ENCODE measurements at places on chromosomes 11 and 22.

DNA sequence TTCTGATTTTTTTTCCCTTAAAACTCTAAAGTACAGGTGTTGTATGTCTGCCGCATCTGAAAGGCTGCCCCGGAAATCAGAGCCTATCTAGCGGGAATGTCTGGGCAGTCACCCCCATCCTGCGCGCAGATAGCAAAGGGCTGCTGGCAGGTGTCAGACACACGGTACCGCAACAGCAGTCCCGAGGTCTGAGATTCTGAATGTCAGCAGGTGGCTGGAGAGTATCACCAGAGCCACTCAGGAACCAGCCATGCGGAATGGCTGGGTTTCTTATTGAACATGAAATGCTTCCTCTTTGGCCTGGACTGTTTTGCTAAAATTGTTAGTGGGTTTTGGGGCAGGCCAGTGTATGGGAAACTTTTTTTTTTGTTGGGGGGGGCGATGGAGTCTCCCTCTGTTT, 53.3 kb downstream of the CERK start:
- DNase-seq: peak; percentile 93

DNA sequence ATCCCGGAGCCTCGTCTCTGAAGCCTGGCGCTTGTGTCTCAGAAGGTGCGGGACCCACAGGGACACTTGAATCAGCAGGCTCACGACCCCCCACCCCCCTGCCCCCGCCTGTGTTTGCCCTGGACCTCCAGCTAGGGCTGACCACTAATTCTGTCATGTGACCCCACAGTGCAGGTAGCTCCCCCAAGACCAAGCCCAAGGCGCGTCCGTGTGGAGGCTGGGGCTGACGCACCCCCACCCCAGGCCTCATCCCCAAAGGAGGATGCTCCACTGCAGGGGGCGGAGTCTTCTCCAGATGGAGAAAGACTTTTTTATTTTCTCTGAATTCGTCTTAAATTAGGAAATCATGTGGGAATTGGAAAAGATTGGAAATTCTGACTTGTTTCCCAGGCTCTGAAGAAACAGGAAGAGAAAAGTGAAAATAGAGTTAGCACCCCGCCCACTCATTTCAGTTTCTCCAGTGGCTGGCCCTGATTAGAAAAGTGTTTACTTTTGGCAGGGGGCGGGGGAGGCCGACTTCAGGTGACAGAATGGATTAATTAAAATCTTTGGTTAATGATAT, 1.0 kb upstream of the RELA start:
- peak; percentile 31 for DNase-seq

DNA sequence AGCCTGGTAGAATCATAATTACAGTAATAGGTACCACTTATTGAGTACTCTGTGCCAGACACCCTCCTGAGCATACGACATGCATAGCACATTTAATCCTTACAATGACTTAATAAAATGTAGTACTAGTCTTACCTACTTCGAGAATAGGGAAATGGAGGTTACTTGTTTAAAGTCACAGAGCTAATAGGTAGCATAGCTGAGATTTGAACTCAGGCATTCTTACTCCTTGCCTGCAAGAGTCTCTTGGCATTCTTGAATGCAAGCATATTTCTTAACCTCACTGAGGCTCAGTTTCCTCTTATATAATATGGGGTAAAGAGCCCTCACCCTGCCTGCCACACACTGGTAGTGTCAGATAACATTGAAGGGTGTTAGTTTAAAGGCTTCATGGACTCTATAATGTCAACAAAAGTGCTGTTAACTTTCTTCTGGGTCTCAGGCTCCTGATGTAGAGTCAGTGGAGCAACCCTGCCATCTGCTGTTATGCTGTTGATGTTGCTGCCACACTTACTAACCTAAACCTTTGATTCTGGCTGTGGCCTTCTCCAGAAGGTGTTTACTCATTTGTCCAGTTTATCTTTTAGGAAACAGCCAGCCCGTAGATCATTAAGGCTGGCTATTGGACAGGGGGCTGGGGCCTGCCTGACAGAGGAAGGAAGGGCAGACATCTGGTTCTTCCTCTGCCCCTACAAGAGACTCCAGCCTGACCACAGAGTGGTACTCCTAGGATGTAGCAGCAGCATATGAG, 18.9 kb downstream of the LIMK2 start:
- peak; percentile 63 for DNase-seq

DNA sequence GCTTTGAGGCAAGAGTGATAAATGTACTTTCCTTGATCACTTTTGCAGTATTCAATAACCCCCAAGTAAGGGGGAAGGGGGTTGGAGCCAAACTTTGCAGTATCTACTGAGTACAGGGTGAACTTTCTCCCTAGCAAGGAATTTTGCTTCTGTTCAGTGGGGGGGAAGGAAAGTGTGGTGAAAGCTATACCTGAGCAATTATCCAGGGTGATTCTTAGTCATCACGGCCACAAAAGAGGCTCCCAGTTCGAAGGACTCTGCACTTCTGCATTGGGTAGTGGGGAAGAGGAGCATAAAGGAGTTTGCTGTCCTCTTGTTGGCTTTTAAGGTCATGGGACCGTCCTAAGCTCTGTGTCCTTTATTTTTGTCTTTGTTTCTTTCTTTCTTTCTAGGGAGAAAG, 346.5 kb upstream of the SYN3 start:
- DNase-seq: no peak

DNA sequence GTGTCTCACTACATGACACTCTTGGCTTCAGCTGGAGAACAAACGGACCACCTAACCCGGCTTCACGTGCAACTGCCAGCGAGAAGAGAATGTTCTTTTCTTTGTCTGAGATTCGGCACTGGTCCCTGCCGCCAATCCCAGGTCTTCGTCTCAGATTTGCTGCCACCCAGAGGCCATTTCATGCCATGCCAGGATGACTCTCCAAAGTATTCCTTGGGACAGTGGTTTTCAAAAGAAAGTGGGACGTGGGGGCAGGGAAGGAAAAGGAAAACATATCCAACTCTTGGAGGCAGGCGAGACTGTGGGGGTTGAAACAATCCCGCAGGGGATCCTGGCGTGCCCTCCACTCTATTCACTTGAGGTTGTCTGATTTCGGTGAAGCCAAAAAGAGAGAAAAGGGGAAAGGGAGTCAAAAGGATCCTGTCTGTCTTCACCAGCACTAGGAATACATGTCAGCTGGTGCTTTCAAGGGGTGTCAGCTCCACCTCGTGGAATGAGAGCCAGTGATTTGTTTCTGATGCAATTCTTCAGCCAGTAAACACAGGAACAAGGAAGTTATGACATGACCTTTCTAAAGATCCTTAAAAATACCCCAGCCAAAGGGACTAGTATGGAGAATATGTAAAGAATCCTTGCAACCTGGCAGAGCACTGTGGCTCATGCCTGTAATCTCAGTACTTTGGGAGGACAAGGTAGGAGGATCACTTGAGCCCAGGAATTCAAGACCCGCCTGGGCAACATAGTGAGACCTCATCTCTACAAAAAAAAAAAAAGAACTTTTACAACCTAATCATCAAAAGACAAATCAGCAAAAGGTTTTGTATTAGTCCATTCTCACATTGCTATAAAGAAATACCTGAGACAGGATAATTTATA, 41.0 kb upstream of the APLNR start:
- DNase-seq: peak; percentile 23

- DNase-seq: no peak
Observed at GRCh38 chr11:8826139-8826786, 84.7 kb upstream of the AKIP1 start.

GRCh38 chr11:133181066-133181465, 351.2 kb downstream of the OPCML start:
- no peak for DNase-seq

DNA sequence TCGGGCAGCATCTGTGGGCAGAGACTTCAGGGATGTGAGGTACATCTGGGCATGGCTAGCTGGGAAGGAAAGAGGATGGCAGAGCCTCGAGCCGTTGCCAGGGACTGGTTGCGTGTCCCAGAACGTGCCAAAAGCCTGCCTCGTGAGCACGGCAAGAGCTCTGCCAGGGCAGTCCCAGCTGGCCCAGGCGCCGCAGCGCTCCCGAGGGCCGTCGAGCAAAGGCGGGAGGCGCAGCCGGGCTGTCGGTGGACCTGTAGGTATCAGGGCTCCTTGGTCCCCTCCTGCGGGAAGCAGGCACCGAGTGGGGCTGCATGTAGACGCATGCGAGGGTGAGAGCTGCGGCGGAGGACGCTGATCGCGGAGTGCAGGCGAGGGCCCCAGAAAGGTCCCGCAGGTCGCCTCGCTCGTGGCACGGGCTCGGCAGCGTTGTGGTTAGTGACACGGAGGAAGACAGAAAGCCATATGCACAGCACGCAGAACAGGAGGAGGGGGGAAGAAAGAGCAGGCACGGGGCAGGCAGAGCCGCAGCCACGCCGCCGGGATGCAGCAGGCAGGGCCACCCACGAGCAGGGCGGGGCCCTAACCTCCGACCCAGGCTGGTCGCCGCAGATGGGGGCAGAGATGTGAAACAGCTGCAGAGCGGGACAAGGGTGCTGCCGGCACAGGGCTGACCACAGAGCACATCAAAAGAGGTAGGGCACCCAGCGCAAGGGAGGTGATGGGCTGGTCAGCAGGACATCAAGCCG, 18.0 kb downstream of the LSP1 start:
- no peak for DNase-seq

DNA sequence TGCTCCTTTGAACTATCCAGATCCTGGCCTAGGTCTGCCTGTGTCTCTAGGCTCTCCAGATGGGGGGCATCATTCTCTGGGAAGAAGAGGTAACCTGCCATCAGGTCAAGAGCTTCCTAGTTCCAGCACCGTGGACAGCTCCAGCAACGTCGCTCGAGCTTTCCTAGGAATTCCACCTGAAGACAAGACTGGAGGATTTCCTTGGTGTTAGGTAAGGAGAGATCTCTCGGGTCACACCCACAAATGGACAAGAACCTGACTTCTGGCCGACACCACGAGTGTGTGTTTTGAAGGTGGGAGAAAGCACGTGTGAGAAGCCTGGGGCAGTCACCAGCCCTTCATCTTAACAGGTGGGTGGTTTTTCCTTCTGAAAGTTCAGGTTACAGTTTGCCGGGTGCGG, 1.2 kb downstream of the PRG3 start:
- DNase-seq: no peak

DNA sequence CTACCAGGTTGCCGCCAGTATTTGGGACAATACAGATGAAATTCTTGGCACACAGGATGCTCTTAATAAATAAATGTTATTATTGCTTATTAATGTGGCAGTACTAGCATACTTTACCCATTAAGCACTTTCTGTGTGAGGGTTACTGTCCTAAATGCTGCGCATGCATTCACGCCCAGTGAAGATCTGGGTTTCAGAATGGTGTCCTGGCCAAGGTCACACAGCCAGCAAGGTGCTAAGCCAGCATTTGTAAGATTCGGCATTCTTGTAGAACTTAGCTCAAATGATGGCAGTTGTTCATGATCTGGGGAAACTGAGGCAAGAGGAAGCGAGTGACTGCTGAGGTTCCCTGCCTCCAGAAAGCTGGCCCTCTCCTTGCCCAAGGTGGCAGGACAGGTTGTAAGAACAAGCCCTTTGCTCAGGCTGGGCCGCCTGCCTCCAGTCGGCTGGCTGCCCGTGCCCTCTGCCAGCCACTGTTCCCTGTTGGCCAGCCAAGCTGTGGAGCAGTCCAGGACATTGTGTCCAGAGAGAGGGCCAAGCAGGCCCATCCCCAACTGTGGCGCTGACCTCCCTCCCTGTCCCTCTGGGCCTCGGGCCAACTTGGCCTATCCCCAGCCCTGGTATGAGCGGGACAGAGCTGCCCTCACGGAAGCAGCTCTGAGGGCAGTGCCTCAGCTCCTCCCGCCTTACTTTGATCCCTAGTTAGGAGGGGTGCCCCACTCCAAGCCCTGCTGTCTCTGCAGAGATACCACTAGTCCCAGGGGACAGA, 28.8 kb downstream of the TOB2 start:
- DNase-seq: no peak

All from OCI-LY7 (cell line).